NK-92 treated with Interleukin-12 subunit alpha and Interleukin-12 subunit beta, amount 100 ng/mL, for 24 hours (cell line): ENCODE measurements at places on chromosomes 12 and 14.

DNA sequence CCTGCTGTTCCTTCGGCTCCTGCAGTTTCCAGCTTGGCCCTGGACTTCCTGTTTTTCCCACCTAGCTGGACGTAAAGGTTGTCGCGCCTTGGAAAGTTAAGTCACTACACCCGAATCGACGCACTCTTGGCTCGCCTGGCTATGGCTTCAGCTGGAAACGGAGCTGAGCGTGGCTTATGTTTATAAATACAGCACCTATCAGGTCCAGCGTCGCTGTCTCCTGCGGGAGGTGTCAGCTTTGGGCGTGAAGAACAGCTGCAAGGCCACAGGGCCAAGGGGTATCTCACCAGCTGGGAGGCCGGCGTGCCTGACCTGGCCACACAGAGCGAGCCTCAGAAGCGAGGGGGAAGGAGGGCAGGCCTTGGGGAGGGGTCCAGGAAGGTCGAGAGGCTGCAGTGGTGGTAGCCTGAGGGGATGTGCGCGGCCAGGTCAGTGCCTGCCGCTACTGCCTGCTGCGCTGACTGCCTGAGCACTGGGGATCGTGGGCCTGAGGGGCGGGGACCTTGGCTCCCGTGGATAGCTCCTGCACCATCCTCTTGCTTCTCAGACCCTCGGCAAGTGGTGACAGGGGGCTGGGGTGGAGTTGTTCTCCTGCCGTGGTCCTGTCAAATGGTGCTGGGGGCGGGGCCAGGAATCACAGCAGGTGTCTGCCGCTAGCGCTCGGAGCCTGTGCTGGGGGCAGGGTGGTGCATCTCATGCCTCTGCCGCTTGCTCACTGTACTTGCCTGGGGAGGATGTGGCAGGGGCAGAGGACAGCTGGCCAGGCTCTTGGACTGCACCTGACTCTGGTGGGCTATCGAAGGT is 12.5 kb downstream of the PACS2 start:
- DNase-seq, result no peak

- DNase-seq, result no peak
These were observed 65.5 kb downstream of the PELI2 start for GRCh38 chr14:56183631-56184157.

DNA sequence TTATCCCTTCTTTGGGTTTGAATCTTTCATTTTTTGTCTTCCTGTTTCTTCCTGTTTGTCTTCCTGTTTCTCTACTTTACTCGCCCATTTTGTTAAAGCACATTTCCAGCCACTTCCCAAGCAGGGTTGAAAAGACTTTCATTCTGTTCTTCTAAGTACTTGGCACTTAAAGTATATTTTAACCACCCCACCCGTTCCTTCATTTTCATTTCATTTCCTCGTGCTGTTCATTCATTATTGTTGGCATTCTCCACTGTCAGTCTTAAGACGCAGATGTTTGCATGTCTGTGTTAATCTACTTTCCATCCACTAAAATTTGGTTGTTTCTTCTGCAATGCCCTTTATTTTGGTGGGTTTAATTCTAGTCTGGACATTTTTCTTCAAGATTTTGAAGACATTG is 49.0 kb downstream of the SUDS3 start:
- DNase-seq, result no peak

DNA sequence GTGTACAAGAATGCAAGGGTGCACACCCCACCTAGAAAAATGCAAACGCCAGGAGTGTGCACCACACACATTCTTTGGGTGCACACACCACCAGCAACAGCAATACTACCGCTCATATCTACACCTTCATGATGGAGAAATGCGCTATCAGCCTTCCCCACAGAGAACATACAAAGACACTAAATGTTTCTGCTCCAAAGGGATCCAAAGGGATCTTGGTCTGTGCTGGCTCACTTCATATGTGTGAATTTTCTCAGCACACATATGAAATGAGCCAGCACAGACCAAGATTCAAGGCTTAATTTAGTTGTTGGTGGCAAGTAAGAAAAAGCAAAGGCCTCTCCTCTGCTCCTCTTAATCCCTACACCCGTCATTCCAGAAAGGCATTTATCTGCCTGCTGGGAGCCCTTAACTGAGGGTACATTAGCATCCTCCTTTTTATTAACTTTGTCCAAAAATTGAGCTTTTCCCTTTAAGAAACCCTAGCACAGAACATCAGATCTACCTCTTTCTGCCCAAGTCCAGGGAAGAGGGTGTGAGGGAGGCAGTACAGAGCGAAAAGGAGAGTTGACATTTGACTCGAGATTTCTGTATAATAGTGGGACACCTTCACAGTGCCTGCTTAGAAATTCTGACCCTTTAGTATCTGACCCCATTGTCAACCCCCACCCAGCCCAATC is 8.3 kb downstream of the BMP4 start:
- DNase-seq, result no peak

DNA sequence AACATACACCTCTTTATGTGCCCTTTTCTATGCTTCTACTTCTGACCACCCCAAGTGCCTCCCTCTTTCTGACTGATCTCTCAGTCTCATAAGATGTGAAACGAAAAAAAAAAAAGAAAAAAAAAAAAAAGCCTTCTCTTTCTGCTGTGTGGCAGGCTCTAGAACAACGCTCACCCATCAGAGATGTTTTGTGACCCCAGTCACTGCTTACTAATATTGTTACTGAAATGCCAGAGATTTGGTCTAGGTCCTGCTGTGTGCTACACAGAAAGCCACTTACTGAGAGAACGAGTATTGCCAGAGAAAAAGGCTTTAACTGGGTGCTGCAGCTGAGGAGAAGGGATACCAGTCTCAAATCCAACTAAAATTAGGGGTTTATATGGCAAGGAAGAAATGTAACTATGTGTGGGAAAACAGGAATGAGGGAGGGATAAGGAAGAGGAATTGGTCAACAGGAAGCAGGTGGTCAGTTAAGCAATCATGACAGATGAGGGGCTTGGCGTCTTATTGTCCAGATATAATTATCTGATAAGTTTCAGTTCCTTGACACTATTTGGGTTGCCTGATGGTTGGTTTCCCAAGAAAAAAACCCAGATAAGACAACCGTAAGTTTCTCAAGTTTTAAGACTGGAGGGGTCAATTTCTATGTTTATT is 149.0 kb downstream of the NAV3 start:
- no peak for DNase-seq
